NCI-H1092 treated with DMSO at 0.1 percent for 48 hours (cell line): ENCODE measurements at places on chromosomes 6 and 20.

DNA sequence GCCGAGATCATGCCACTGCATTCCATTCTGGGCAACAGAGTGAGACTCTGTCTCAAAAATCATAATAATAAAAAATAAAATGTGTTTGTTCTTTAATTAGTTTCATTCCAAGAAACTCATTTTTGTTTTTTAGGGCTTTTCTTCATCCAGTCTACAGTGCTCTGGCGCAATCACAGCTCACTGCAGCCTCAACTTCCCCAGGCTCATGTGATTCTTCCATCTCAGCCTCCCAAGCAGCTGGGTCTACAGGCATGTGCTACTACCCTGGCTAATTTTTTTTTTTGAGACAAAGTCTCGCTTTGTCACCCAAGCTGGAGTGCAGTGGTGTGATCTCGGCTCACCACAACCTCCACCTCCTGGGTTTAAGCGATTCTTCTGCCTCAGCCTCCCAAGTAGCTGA, 143.6 kb upstream of the JARID2 start:
- DNase-seq: no peak

DNA sequence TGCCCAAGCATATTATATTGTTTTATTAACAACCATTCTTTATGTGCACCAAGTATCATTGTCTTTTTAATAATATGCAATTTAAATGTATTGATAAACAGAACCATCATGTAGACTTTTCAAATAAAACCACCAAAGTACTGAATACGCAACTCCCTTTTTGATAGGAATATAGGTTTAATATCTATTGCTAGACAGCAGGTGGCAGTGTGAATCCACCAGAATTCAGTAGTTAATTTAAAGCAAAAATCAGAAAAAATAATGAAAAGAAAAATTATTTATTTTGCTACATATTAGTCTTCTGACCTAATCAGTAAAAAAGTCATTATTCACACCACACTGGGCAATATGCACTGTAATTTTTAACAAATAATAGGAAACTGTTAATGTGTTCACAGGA, 143.7 kb downstream of the KLHL32 start:
- peak; percentile 3 for DNase-seq

DNA sequence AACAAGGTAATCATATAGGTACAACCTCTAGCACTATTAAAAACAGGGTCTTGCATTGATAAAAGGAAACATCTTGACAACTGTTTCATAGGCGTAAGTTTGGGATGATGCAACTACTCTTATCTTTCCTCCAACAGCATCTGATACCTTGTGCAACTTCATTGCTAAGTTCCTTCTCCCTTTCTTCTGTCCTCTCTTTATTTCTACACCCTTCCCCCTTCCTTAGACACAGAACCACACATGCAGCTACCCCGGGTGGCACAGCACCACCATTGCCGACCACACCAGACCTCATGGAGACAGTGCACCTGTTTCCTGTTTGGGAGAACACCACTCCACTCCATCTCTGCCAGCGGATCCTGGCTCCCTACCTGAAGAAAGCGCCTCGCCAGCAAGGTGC, 14.4 kb downstream of the MYB start:
- no peak for DNase-seq

- DNase-seq: no peak
Observed at GRCh38 chr6:39843305-39844020, 51.3 kb downstream of the DAAM2 start.

- no peak for DNase-seq
Observed at GRCh38 chr6:54737247-54737646, 109.3 kb upstream of the FAM83B start.

DNA sequence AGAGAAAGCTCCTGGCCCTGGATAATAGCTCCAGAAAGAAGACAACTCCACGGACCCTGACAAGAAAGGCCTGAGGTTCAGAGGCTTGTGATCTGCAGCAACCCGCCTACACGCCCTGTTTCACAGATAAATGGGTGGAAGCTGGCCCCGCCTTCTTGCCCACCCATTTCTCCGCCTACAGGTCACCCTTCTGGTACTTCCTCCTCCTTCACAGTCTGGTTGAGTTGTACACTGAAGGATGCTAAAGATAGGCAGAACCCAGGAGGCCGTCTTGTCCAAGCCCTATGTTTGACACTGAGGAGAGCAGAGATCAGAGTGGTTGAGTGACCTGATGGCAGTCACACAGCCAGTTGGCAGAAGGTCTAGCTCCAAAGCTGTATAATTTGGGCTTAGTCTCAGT, 34.2 kb upstream of the MDGA1 start:
- DNase-seq: no peak

DNA sequence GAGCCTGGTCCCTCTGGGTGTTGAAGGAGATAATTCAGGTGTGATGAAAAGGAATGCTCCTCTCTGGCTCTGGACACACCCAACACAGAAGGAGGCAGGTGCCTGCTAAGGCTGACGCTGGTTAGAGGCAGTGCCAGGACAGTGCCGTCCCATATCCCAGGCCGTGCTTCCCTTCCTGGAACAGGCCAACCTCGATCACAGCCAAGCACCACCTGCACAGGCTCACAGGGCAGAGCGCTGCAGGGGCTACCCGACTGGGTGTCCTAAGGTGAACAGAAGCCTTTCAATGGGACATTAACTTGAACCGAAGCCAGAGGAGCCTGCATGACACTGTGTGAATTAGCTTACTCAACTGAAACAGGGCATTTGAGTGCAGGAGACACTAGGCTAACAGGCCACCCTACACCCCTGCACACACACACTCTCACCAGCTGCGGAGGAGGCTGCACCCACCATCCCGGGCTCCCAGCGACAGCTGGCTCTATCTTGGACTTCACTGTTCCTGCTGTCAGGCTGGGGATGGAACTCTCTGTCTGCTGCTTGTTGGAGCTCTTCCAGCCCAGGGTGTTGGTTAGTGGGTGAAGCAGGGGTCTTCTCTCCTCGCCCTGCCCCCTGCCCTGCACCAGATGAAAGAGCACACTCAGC, 347.2 kb downstream of the TAF4 start:
- no peak for DNase-seq

GRCh38 chr6:21157186-21157929, 436.2 kb upstream of the SOX4 start:
- no peak for DNase-seq

DNA sequence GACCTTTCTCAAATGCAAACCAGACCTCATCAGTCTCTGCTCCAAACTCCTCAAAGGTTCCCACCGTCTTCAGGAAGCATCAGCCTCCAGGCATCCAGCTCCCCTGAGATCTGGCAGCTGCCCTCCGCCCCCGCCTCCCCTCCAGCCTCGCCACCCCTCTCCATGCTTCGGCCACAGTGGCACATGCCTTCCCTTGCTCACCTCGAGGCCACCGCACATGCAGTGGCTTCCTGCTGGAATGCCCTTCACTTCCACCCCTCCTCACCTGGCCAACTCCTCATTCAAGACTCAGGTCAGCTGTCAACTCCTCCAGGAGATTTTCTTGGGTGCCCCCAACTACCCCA, 13.4 kb downstream of the KIAA1755 start:
- DNase-seq: no peak

DNA sequence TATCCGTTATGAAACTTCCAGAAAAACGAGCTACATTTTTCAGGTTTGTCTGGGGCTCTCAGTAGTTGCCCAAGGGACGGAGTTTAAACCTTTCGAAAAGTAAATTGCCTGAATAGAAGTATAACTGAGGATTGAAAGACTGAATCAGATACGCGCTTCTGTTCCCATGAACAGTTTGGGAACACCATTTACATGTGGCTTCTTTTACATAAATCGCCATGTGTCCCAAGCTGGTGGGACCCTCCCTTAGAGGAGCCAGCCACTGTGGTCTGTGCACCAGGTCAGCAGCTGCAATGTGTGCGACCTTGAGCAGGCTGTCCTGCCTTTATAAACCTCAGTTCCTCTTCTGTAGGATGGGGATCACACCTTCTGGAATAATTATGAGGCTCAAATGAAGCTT, 11.0 kb downstream of the ENTPD6 start:
- no peak for DNase-seq

- no peak for DNase-seq
Observed at GRCh38 chr6:30206799-30207618, 6.2 kb downstream of the TRIM26 start.

DNA sequence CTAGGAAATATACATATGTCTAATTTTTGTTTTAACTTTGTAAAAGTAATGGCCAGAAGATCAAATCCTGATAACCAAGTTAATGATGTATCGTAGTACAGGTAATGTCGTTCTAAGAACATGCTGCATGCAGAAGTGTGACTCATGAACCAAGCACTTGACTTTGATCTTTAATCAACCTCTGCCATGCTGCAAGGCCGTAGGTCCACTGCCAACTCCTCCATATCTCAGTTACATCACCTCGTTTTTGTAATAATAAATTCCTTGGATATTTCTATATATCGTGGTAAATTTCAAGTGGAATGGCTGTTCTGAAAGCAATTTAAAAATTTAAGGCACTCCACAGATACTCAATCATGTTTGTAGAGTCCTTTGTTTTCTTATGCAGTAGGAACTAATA, 771.7 kb downstream of the EPHA7 start:
- DNase-seq: no peak

- no peak for DNase-seq
Observed at GRCh38 chr6:92962846-92963245, 456.5 kb downstream of the EPHA7 start.

DNA sequence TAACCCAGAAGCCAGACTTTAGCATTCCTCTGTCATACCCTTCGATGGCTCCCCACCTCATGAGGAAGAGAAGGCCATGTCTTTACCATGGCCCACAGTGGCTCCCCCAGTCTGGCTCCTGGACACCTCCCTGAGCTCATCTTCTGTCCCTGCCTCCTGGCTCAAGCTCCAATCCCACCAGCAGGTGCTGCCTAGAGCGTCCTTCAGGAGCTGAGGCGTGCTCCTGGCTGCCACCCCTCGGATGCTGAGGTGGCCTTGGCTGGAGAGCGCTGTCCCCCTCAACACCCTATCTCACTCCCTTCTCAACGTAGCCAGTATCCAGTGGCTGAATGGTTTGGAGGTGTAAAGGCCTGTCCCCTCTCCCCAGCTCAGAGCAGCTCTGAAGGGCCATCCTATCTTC, 47.4 kb upstream of the RANBP9 start:
- no peak for DNase-seq

GRCh38 chr6:139639507-139639906, 265.1 kb upstream of the CITED2 start:
- DNase-seq: no peak

- DNase-seq: no peak
Observed at GRCh38 chr6:82205930-82206392, 41.6 kb downstream of the IBTK start.

DNA sequence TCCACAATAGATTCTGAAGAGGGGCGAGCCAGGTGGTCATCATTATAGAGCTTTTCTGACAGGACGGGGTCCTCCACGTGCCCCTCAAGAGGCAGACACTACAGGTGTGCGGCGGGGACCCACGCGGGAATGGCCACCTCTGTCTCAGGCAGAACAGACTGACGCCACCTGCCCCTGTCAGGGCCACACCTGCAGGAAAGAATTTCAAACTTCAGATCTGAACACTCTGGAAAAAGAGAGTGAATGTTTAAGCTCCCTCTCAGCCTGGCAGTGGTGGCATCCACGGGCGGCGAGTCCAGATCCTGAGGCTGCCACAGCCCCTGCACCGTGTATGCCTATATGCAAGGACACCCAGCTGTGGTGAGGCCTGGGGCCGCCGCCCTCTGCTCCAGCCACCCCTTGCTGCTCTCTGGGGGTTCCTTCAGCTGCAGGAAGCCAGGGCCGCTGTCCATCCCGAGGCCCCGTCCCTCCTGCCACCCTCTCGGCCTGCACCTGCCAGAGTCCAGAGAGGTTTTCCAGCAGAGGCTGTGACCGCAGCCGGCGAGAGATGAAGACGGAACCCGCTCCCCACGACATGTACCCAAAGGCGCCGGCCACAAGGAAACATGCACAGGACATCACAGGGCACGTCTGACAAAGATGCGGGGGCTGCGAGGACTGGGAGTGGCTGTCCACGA, 234.9 kb downstream of the ERMARD start:
- DNase-seq: no peak
